T-helper 17 cell (primary cell): ENCODE measurements at places on chromosomes 7 and 10.

DNA sequence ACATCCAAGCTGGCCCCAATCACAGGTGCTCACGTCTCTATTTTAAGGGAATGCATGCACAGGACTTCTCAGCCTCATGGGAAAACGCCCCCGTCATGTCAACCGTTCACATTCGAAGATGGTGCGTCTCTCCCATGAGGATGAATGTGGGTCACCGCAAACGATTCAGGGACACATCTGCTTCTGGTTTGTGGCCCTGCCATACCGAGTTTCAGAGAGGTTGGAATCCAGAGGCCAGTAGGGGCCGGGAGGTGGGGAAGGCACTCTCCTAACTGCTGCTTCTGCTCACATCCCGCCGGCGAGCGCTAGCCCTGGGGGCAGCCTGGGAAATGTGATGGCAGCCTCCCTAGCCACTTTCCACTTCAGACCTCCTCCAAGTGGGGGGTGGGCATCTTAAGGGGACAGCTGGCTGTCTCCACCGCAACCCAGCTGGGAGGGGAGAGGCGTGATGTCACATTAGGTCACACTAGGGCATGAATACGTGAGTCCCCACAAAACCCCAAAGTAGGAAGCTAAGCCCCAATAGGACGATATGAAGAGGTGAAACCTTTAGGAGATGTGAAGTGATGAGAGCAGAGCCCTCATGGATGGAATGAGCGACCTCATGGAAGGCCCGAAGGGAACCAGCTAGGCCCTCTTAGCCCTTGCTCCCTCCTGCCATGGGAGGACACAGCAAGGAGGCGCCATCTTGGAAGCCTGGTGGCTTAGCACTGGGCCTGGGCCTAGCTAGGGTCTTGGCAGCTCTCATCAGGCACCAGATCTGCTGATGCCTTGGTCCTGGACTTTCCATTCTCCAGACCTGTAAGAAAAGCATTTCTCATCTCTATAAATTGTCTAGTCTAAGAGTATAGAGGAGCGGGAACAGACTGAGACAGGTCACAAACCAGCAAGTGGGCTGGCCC lies 107.8 kb downstream of the TCERG1L start:
- no peak for DNase-seq

DNA sequence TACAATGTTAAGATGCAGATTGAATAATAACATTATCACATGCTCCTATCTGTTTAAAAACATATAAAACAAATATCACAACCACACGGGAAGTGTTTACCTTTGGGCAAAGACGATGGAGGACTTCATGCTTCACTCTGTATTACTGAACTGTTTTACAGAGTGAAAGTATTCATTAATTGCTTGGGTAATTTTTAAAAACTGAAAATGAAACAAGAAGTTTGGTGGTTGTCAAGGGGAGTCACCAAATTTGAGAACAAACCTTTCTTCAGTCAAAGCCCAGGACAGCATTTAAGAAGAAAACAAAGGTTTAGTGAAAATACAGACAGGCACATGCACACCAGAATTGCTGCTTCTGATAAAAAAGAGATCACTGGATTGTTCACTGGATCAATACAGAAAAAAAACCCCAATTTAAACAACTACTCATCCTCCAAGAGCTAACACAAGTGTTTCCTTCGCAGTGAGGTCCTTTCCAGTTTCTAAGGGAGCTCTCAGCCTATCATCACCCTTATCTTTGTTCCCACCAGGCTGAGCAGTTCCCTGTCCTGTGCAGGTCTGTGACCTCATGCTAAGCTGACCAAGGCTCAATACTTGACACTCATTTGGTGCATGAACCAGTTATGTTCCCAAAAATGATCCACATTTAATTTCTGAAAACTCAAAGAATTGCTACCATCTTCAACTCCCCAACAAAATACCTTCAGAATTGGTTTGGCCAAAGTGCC lies 8.8 kb downstream of the PARP12 start:
- DNase-seq = no peak

DNA sequence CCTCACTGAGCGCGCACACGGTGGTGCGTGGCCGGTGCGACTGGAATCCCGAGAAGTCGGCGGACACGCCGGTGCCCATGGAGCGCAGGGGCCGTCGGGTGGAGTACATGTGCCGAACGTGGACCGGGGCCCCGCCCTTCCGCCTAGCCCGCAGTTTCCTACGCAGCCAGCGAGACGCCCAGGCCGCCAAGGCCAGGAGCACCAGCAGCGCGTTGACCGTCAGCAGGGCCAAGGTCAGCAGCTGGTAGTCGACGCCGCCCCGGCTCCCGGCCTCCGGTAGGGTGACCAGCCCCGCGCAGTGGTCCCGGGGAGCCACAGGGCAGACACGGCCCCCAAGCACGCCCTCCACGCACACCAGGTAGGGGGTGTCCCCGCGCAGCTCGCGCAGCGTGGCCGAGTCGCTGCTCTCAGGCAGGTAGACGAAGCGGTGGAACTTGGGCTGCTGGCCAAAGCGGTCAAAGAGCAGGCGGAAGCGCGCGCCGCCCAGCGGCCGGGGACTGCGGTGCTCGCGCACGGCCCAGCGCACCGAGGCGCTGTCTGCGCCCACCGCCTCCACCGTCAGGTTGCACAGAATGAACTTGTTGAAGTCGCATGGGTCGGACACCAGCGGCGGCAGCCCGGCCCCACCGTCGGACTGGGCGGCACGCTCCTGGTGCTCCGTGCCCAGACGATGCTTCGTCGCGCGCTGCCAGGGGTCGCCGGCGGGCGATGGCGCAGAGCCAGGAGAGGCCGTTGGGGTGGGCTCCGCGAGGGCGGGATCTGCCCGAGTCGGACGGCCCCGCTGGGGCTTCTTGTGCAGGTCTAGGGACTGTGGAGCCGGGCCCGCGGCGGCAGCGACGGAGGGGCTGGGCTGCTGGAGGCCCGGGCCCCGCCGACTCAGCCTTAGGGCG lies 2.2 kb downstream of the TRIL start:
- DNase-seq = no peak

- no peak for DNase-seq
Measured at GRCh38 chr10:113236998-113237397, 287.0 kb downstream of the TCF7L2 start.

- DNase-seq = no peak
Measured at GRCh38 chr7:116340201-116340847, 130.0 kb downstream of the TES start.

DNA sequence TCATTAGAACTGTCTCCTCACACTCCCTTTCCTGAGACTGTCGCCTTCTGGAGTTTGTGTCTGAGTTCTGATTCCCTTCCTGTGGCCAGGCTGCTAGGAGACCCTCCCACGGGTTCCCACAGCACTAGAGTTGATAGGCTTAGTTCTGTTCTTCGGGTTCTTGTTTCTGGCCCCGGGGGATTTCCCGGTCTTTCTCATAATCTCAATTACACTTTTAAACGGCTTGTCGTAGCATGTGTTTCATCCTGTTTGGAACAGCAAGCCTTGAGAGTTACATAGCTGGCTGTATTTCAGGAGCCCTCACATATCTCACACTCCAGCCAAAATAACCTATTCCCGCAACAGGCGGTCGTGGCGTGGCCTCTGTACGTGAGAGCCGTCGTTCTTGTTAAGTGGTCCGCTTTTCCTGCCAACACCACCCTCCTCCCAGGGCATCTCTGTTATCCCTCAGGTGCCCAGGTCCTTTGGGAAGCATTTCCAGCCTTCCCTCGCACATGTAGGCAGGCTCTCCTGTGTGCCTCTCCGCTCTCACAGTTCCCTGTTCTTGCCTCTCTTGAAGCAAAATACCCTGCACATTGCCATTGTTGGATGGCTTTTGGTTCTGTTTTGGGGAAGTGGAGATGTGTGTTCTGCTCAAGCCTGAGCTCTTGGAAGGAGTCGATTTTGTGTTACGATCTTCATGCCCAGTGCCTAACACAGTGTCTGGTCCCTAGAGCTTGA lies 46.0 kb downstream of the CDC123 start:
- DNase-seq = no peak

DNA sequence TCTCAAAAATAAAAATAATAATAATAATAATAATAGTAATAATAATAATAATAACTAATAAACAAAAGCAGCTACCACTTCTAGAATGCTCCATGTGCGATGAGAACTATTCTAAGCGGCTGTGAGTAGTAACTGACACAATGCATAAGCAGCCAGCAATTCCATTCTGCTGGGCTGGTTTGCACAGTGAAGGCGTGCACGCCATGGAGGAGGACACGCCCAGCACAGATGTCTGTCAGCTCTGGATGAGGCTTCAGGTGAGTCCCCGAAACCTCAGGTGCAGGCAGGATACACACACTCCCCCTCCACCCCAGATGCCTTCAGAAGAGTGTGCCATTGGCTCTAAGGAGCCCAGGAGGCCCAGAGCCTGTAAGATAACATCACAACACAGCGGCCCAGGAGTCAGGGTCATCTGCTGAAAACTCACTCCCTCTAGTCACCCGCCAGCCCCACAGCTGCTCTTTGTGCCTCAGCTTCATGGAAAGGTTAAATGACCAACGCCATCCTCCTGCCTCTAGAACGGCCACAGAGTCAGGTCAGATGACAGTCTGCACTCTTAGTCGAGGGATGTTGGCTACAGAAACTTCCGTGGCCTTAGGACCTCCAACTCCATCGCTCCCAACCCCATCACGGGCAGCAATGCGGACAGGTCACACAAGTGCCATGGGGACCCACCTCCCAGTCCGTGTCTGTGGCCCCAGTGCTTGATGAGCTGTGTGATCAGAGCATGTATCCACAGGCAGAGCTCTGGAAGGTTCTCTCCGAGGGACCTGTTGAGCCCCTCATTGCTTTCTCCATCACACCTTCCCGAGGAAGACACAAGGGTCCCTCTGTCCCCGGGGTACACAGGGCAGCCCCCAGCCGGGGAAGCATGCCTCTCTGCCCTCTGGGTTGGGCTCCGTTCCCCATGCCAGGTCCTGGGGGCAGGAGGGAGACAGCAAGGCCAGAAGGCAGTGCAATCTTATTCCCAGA lies 103.9 kb downstream of the CTBP2 start:
- DNase-seq = no peak

GRCh38 chr7:127913686-127914085 lies 117.6 kb downstream of the LRRC4 start:
- DNase-seq = no peak

GRCh38 chr10:50645236-50645635 lies 21.5 kb upstream of the SGMS1 start:
- no peak for DNase-seq

DNA sequence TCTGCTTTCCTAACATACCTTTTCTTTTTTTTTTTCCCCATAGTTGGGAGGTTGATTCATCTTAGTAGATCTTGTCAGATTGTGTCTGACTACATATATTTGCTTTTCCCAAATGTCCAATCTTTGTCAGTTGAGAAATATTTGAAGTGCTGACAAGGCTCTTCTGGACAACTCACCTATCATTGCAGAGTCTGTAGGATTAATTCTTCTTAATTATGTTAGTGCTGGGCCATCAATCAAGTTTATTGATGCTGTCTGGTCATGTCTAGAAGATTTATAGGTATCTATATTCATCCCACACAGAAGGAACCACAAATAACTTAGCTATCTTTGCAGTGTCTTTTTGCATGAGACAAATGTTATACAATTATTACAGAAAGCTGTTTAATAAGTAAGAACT lies 310.6 kb downstream of the ACTR3B start:
- no peak for DNase-seq

DNA sequence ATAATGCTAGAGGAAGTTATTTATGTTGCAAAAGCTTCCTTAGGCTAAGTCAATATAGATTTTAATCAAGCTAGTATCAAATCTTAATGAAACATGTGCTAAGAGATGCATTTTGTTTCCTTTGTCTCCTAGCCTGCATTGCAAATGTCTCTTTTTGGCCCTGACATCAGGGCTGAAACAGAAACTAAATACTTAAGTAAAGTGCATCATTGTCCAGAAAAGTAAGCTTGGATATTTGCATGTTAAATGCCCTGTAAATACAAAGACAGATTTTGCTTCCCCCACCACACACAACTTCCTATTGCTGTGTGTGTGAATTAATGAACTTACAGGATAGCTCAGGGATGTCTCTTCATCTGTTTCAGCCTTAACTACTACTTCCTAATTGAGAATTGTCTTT lies 10.0 kb upstream of the STAMBPL1 start:
- DNase-seq = no peak

- no peak for DNase-seq
Measured at GRCh38 chr7:51369746-51370145, 53.1 kb upstream of the COBL start.

DNA sequence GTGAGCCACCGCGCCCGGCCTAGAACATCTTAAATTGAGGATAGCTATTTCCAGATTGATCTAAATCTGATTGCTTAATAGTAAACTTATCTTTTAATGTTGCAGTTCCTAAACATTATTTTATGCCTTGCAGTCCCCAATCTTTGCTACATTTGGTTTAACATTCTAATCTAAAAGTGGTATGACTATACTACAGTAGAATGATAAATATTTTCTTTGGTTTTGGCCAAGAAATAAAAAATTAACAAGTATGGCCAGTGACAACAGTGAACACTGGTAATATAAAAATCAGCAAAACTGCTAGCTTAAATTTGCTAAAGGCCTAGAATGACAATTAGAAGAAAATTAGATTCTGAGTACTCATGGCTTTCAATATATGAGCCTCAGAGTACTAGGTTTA lies 73.5 kb downstream of the CDK6 start:
- DNase-seq = no peak

DNA sequence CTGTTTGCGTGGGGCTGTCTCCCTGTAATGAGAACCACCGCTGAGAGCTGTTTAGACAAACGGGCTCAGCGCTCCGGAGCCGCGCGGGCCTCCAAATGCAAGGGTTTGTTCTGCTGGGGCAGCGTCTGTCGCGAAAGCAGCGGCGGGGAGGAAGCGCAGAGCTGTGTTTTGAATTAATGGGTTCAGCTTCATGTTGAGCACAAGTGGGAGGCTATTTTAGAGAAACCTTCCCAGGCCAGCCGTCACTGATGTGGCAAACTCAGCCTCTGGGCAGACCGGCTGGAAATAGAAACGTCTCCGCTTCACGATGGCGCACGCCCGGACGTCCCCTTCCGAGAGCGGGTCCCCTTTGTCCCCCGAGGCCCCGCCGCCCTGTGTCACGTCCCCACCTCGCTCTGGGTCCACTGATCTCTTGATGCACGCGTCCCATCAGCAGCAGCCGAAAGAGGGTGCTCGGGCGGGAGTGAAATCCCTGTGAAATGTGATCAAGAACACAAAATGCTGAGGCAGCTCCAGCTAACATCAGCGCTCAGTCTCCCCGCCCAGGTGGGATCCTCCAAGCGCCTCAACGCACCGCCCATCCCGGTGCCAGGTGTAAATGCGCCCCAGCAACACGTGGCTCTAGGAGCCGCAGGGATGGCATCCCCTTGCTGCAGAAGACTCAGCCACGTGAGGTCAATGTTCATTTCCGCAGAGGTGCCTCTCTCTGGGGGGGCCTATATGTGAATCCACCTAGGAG lies 44.9 kb downstream of the BAMBI start:
- no peak for DNase-seq

DNA sequence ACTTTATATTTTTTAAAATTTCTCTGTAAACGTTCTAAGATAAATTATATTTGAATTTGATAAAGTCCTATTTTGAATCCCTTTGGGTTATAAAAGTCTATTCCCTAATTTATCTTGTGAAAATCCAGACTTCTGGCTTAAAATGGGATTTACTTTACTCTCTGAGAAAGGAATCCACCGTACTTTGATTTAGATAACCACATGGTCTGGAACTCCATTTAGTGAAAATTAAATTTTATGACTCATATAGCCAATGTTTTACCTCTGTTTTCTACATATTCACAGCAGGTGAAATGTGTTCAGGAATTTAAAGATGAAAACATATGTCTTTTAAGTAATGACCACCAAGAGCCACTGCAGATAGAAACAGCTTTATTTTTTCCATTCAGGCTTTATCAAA lies 141.8 kb upstream of the FGFR2 start:
- no peak for DNase-seq
